ENCODE measurements at places on chromosomes 12 and 14.

DNA sequence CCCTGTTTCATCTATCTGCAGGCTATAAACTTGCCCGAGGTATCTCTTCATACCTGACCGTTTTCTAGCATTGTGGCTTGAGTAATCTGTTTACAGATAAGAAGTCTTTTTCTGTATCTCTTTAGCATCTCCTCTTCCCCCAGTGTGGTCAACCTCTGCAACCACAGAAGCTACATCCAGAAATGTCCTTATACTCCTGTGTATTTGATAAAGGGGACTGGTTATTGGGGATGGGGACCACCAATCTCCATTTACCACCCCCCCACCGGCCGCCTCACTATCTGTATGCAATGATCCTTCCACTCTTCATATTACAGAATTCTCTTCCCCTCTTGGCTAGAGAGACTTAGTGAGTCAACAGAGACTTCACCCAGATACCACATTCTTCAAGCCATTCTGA, 3.4 kb upstream of the RPAP3 start:
- DNase-seq = no peak

- DNase-seq = no peak
Measured at GRCh38 chr14:95264271-95264973, 55.3 kb downstream of the CLMN start.

DNA sequence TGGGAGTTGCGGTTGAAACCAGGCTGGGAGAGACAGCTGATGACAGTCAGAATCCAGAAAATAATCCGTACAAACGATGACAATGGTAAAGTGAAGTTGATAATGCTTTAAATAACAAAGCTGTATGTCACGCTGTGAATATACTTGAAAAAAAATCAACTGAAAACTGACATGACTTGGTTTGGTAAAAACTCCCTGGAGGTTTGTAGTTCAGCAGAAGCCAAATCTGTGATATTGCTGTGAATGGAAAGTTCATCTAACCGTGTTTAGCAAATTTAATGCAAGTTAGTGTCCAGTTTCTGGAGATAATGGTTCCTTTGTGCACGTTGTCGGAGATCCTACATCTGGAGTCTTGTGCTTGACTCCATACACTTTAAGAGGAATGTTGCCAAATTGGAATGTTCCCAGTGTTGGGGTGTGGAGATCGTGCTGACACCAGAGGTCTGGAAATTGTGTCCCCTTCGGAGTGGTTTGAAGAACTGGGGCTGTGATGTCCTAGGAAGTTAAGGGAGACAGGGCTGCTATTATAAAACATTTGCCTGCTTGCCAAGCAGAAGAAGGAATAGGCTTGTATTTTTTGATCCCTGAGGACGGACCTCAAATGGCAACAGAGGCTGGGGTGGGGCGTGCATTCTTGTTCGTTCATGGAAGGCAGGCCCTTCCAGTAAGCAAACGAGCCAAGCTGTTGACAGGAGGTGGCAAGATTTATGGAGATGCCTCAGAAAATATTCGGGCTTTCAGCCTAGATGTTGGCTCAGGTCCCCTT, 30.6 kb downstream of the PPFIBP1 start:
- peak; percentile 46 for DNase-seq

DNA sequence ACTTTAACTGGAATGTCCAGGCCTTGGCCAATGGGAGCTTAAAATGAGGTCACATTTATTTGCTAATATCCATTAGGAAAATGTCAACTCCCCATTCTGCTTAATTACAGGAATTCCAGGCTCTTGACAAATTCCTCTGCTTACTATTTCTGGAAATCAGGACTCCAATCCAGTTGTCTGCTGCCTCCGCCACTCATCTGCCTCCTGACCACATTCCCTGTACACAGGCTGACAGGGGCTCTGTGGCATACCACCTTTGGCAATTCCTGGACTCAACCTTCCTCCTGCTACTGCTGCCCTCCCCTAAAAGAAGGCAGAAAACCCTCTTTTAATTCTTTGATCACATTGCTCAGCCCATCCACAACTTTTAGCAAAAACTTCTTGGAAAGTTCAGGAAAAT, 37.9 kb downstream of the KICS2 start:
- DNase-seq = no peak

GRCh38 chr12:111773801-111774551, 7.2 kb downstream of the ALDH2 start:
- DNase-seq = no peak

DNA sequence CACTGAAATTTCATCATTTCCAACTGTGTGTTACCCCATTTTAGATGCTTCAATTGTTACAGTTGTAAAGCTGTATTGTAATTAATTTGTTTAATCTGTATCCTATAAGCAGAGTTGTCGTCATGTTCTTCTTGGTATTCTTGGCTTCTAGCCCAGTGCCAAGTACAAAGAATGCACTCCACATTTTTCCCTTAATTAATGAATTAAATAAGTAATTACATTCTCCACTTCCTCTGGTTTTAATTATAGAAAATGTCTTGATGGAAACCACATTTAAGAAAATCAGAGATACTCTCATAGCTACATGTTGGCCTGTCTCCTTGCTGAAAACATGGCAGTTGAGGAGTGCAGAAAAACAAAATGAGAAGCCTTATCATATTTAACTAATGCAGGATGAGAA, 746 bp downstream of the DNAI7 start:
- DNase-seq = no peak

GRCh38 chr14:36271222-36271621, 49.2 kb downstream of the MBIP start:
- no peak for DNase-seq

GRCh38 chr14:104360501-104360900, 219.1 kb upstream of the C14orf180 start:
- no peak for DNase-seq

- DNase-seq = no peak
Measured at GRCh38 chr12:104751594-104751993, 206.5 kb downstream of the SLC41A2 start.

- no peak for DNase-seq
Measured at GRCh38 chr14:50997712-50998111, 53.4 kb upstream of the PYGL start.

GRCh38 chr14:99431986-99432385, 48.7 kb downstream of the SETD3 start:
- no peak for DNase-seq

DNA sequence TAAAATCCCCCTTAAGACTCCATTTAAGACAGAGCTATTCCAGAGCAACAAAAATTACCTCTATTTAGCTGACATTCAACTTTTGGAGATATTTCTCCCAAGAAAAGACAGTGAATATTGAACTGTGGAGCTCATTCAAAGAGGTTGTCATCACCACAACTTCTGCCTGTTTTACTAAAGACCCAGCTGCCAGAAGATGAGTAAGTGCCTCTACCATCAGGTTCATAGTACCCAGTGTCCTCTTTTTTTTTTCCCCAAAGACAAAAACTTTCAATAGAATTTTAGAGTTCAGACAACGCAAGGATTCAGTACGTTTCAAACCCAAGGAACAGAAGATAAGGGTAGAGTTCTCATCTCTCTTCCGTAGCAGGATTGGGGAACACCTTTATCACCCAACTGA, 461.3 kb downstream of the BCAT1 start:
- no peak for DNase-seq

DNA sequence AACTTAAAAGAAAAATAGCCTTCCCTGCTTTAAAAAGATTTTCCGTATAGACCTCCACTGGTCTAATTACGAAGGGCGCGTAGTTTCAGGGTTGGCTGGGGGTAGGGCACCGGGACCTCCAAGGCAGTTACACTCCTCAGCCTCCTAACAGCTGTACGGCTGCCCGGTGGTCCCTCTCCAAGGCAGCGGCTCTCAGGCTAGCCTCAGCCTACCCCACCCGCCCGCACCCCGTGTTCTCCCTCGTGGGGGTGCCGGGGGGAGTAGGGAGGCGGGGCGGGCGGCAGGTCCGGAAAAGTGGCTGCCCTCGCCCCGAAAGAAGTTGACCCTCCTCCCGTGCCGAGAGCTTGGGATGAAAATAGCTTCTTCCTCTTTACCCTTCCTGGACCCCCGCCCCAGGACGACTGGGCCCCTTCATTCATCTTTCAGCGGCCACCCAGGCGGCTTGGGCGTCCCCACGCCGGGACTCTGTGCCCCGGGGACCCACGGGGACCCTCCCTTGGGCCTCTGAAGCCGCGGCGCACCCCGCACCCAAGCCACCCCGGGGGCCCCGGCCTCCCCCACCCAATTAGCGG, 991 bp upstream of the RCOR1 start:
- DNase-seq = peak; percentile 43

- no peak for DNase-seq
Measured at GRCh38 chr14:54674046-54674741, 107.3 kb downstream of the SAMD4A start.

- DNase-seq = no peak
Measured at GRCh38 chr14:68269136-68269927, 449.8 kb downstream of the RAD51B start.

GRCh38 chr12:127257366-127257935, 1009.5 kb upstream of the TMEM132C start:
- no peak for DNase-seq

DNA sequence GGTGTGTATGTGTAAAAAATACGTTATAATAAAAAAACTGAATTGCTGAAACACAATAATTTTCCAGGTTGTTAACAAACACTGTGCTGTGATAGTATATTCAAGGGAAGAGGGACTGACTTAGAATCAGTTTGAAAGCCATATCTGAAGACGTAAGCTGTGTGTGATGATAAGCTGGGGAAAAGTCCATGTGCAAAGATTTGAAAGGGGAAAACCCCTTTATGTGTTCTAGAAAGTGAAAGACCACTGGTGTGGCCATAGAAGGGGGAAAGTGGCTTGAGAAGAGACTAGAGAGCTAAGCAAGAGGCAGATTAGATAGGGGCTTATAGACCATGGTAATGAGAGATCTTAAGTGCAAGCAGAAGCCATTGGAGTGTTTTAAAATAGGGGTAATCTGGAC, 195.9 kb upstream of the GZMB start:
- no peak for DNase-seq

Measured in nephron progenitor cell (in vitro differentiated cells).